ENCODE measurements at places on chromosomes 2 and 18.

DNA sequence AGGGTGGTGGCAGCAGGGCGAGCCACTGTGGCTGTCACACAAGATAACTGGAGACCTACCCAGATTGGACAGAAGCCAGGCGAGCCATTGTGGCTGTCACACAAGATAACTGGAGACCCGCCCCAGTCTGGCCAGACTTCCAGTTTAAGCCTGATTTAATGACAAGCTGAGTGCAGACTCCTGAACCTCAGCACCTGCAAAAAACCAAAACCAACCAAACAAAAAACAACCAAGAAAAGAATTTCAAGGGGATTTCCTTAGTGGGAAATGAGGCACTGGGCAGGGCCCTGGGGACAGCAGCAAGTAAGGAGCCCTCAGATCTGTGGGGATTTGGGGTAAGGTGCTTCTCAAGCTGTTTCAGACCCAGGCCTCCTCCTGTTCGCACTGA is 95.2 kb upstream of the BOD1L2 start:
- DNase-seq, result no peak

GRCh38 chr2:56077359-56077915 is 106.4 kb upstream of the CCDC85A start:
- no peak for DNase-seq

- DNase-seq, result no peak
Observed at GRCh38 chr2:133667085-133667484, 98.8 kb upstream of the NCKAP5 start.

DNA sequence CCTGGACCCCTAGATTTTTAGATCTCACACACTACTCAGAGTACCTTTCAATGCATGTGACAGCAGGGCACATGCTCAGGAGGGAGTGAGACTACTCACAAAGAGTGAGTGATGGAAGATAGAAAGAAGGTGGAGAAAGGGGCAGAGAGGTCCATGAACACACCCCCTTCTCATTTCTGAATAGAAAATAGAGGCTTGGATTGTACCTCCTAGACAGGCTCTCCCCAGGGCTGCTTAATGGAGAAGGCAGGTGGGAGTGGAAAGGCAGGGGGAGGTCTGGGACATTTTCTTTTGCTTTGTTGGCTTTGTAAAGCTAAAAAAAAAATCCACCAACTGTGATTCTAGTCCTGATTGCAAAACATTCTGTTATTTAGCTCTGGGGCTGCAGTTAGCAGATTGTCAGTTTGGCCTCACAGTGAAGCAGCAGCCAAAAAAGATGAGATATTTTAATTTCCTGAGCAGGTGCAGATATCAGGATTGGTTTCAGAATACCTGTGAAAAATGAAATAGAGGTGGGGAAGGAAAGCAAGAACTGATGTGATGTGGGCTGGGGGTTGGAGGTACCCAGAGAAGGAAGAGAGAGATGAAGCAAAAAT is 119.3 kb upstream of the GYPC start:
- DNase-seq, result no peak

DNA sequence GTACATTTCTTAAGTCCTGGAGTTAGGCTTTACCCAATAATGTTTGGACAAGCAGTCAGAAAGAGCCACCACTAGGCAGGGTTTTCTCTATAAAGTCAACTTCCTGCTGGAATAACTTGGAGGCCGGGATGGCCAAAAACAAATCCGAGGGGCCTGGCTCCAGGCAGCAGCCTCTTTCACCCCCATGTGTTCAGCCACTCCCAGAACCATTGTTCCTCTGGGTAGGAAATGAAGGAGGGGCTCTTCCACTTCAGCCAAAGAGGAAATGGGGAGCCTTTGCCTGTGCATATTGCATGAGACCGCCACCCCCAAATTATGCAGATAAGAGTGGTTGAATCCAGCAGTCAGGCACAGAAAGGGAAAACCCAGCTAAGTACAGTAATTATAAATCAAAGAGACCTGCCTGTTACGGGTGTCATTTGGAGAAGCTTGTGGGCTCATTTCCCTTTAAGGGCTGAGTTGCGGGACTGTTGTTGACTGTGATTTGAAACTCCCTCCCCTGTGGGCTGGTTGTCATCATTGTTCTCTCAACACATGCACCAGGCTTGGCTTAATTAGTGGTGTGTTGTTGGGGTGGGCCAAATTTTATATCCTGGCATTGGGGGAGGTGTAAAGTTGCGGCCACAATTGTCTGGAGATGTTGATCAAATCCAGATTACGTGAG is 212.8 kb upstream of the SOX11 start:
- DNase-seq, result no peak

GRCh38 chr2:220994846-220995245 is 577.3 kb downstream of the EPHA4 start:
- no peak for DNase-seq

- no peak for DNase-seq
Observed at GRCh38 chr2:10817413-10817812, 4.8 kb upstream of the PDIA6 start.

GRCh38 chr2:203484266-203485112 is 50.6 kb downstream of the RAPH1 start:
- DNase-seq, result no peak

GRCh38 chr18:61765097-61765496 is 127.7 kb downstream of the RNF152 start:
- no peak for DNase-seq

DNA sequence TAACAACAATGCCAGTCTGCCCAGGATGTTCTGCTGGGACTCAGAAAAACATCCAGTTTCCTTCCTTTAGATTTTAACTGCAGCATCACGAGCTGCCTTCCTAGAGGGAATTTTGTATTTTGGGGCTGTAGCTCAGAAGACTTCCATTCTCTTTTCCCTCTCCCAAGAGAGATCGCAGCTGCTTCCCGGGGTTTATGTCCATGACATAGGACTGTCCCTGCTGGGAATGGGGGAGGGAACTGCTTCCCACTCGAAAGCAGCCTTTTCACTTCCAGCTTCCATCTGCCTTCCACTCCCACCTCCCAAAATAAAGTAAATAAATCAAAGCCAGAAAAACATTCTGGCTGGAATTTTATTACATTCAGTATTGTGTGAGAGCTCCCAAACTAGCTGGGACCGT is 52.4 kb downstream of the LIMS1 start:
- DNase-seq, result no peak

GRCh38 chr18:9809697-9810096 is 76.1 kb upstream of the TXNDC2 start:
- DNase-seq, result no peak

DNA sequence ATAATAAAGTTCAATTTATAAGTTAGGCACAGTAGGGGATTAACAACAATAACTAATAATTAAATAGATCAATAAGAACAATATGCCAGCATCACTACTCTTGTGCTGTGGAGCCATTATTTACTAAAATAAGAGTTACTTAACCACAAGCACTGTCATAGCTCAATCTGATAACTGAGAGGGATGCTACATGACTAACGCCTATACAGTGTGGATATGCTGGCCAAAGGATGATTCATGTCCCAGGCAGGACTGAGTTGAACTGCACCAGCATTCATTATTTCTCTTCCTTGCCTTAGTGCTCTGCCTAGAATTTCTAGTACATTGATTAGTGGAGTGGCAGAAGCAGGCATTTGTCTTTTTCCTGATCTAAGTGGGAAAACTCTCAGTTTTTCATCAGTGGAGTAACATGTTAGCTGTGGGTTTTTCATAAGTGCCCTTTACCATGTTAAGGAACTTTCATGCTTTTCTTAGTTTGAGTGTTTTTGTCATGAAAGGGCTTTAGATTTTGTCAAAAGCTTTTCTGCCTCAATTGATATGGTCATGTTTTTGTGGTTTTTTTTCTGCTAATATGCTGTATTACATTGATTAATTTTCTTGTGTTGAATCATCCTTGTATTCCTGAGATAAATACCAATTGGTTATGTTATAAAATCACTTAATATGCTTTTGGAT is 21.7 kb downstream of the KIAA1328 start:
- no peak for DNase-seq

GRCh38 chr18:49757513-49758262 is 55.6 kb downstream of the ACAA2 start:
- no peak for DNase-seq

- DNase-seq, result no peak
Observed at GRCh38 chr2:121598087-121598486, 51.2 kb downstream of the CLASP1 start.

GRCh38 chr18:43277164-43277600 is at the start of gene SYT4:
TSS of gene SYT4 (minus strand) at chr18:43277490. CDS start at chr18:43277281, 209 bp downstream.
- no peak for DNase-seq

DNA sequence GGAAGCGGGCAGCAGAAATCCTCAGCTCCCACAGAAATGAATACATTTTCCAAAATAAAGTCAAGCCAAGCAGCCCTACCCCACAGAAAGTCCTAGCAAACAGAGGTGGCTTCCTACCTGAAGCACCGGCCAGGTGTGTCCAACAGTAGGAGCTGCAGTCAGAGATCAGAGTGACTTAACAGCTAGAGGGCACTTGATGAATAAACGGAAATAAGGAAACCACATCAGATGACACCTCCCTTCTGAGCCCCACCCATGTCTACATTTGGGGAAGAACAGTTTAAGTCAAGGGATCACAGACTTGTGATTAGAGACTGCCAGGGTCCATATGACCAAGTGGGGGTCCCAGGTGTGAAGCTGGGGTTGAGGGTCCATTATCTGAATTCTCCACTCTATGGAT is at the start of gene CXCR1:
TSS of gene CXCR1 (minus strand) at position 172 of the 400 bp plus-strand sequence. CDS start 1,751 bp downstream, outside the sequence.
- no peak for DNase-seq

- DNase-seq, result no peak
Observed at GRCh38 chr2:200041639-200042038, 86.3 kb downstream of the MAIP1 start.

DNA sequence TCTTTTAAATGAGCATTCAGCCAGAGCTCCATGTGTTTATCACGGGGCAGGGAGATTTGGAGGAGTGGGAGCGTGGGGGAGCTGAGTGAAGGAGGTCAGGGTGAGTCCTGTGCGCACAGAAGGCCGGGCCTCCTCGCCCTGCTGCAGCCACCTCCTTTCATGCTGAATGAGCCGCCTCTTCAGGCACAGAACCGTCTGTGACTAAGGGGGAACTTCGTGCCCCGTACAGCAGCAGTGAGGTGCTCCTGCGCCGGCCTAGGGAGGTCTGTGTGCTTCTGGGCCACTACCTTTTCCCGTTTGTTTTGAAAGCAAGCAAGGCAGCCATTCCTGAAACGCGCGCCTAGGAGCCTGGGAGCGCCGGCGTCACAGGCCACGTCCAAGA is 27.1 kb upstream of the ZNF516 start:
- DNase-seq, result no peak

- DNase-seq, result no peak
Observed at GRCh38 chr2:200258881-200259576, 47.5 kb upstream of the SPATS2L start.

DNA sequence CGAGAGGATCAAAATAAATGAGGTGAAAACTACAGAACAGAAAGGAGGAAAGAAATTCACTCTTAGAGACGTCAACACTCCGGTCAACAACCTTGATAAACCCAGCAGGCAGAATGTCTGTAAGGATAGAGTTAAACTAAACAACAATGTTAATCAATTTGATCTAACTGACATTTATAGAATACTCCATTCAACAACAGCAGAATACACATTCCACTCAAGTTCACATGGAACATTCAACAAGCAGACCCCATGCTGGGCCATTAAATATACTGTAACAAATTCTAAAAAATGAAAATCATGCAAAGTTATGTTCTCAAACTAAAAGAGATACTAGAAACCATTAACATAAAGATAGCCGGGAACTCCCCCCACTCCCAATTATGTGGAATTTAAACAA is 41.8 kb downstream of the FAM210A start:
- DNase-seq, result no peak

- DNase-seq, result no peak
Observed at GRCh38 chr2:219483451-219484342, 15.0 kb upstream of the GMPPA start.

GRCh38 chr2:3864943-3865865 is 161.8 kb downstream of the DCDC2C start:
- DNase-seq, result no peak

DNA sequence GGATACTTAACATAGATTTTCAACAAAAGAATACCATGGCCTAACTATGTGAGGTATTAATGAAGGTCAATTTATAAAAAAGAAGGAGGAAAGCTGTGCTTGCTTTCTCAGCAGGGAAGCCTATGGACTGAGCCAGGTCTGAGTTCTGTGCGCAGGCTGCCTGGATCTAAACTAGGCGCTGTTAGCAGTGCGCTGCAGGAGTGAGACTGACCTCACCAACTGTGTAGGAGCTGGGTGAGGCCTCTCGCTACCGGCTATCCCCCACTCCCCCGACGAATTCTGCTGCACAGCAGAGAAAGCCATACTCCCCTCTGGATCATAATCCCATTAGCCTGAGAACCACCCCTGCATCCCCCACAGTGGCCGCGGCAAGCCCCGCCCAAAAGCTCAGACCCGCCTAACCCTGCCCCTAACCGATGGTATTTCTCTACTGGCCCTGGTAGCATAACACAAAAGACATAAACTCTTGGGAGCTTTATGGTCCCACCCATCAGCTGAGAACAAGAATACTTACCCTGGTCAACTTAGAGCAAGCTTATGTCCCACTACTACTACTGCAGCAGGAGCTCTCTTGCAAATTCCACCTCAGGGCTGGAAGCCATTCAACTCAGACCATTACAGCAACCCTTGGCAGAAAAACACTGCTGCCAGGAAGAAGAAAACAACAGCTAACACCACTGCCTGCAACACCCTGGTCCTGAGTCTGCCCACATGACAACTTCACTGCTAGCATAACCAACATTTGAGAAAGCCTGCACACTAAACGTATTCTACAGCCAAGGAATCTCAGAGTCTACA is 28.0 kb downstream of the SULT1C2 start:
- no peak for DNase-seq

GRCh38 chr2:134235510-134236144 is 18.2 kb upstream of the MGAT5 start:
- no peak for DNase-seq

GRCh38 chr2:17083902-17084301 is 418.3 kb upstream of the CYRIA start:
- no peak for DNase-seq

GRCh38 chr2:25743132-25743830 is 69.9 kb upstream of the DTNB start:
- no peak for DNase-seq

GRCh38 chr2:60560734-60561644 is 7.5 kb upstream of the BCL11A start:
- no peak for DNase-seq

GRCh38 chr2:71934595-71935261 is 212.9 kb downstream of the CYP26B1 start:
- peak; percentile 37 for DNase-seq

GRCh38 chr2:84749442-84749841 is 131.4 kb downstream of the TRABD2A start:
- DNase-seq, result no peak

DNA sequence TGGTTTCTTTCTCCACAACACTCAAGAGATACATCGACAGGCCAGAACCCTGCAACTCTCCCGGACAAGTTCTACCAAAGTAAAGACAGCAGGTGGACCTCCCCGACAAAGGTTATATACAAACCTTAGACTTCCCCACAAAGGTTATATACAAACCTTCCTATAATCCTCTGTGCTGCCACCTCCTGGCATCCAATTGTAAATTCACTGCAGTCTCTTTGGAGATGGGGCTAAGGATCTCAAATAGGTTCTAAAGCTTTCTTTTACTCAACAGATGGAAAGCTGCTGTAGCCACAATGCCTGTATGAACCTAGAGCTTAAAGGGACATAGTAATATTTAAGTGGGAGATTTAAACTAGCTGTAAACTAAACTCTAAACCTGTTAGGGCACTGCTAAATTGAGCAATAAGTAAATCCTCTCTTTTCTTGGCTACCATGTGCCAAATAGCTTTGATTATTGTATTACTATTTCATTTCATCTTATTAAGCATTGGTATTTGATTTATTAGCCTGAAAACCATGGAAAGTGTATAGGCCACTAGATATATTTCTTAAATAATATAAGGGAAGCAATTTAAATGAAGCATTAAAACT is 9.8 kb upstream of the MREG start:
- no peak for DNase-seq
